ENCODE measurements at places on chromosomes 2 and 18. TPM values are rescaled to one million over a fixed set of nuclear protein-coding genes. Genes with fewer than 3 reads are reported as not detected.

- DNase-seq, result no peak
- H3K36me3 ChIP-seq, result no peaks in the 10 kb centered on the region
- no peak overlapping the region for H3K4me3 ChIP-seq
- H3K27ac ChIP-seq, result no peak overlapping the region
- peaks cover 11% of the 10 kb centered on the region for H3K4me1 ChIP-seq
Observed at GRCh38 chr2:19859565-19859964, 42.2 kb downstream of the TTC32 start.

SLC35F5 gene
- total RNA-seq, result 29.0 TPM

GRCh38 chr2:96025194-96025492 lies 9.6 kb downstream of the GPAT2 start:
- H3K4me3 ChIP-seq, result no peak overlapping the region
- no peaks in the 10 kb centered on the region for H3K27me3 ChIP-seq
- no peaks in the 10 kb centered on the region for H3K36me3 ChIP-seq
- no peaks in the 10 kb centered on the region for H3K4me1 ChIP-seq

DNA sequence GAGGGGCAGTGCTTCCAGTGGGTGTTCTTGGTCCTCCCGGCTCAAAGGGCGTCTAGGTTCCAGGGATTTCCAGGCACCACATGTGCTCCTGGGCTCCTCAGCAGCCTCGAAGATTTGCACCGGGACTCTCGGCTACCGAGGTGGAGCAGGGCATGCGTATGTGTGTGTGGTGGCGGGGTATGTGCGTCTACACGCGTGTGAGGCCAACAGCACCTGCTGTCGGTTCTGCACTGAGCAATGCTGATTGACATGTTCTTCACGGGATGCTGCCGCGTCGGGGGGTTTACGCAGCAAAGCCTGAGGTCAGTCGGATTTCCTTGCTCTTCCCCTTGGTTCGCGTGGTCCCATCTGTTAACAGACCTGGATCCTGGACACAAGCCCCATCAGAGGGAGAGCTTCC lies 119.8 kb downstream of the NDUFA10 start:
- H3K36me3 ChIP-seq, result no peaks in the 10 kb centered on the region
- no peak for DNase-seq
- peaks cover 3% of the 10 kb centered on the region for H3K4me1 ChIP-seq
- no peak overlapping the region for H3K27ac ChIP-seq
- no peaks in the 10 kb centered on the region for H3K27me3 ChIP-seq

Measured in activated T-helper 1 cell treated with anti-CD3 and anti-CD28 coated beads, Interleukin-12 subunit alpha, Interleukin-12 subunit beta, Interleukin-2, Interleukin-4 antibody, amounts not matched to agents 30 ng/mL and 10 ng/mL and 1 ng/mL, durations not matched to agents 14 hours and 24 hours and 36 hours (primary cell).